ENCODE measurements at places on chromosomes 3 and 15. TPM values are rescaled to one million over a fixed set of nuclear protein-coding genes. Genes with fewer than 3 reads are reported as not detected.

- H3K27ac ChIP-seq, result no peak overlapping the region
- H3K4me1 ChIP-seq, result no peaks in the 10 kb centered on the region
- H3K27me3 ChIP-seq, result no peaks in the 10 kb centered on the region
Measured at GRCh38 chr3:127834771-127835170, 12.5 kb upstream of the MGLL start.

GRCh38 chr3:160806094-160806493 is 50.1 kb downstream of the PPM1L start:
- peak overlapping the region; percentile 52 for H3K27ac ChIP-seq
- no peak for DNase-seq
- peaks cover 68% of the 10 kb centered on the region for H3K4me1 ChIP-seq
- H3K36me3 ChIP-seq, result no peaks in the 10 kb centered on the region
- no peak overlapping the region for H3K4me3 ChIP-seq
- no peaks in the 10 kb centered on the region for H3K27me3 ChIP-seq

DNA sequence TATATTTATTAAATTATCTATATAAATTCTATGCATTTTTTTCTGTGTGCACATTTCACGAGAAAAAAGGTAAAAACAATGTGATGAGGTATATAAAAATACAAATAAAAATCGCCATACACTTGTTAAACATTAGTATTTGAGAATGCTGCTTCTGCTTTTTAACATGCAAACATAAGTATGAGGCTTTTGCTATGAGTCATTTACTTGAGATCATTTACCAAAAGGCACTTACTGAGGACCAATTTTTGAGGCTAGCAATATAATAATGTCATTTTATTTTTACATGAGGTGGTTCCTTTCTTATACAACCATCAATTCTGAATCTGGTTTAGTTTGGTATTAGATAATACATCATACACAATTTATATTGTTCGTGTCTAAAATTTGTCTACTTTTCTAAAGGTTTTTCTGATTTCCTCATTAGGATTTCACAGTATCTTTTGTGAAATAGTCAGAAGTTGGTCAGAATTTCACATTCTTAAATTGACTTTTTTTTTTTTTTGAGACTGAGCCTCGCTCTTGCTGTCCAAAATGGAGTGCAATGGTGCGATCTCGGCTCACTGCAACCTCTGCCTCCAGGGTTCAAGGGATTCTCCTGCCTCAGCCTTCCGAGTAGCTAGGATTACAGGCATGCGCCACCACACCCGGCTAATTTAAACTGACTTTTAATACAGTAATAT is 25.6 kb downstream of the DCUN1D1 start:
- H3K4me3 ChIP-seq, result no peak overlapping the region
- H3K27me3 ChIP-seq, result no peaks in the 10 kb centered on the region
- peaks cover 16% of the 10 kb centered on the region for H3K36me3 ChIP-seq
- no peak for DNase-seq
- peaks cover 3% of the 10 kb centered on the region for H3K4me1 ChIP-seq

GRCh38 chr3:197750858-197751737 is 1.4 kb downstream of the FYTTD1 start:
- H3K27ac ChIP-seq, result peak overlapping the region; percentile 97
- H3K27me3 ChIP-seq, result no peaks in the 10 kb centered on the region
- H3K4me1 ChIP-seq, result peaks cover 35% of the 10 kb centered on the region
- H3K36me3 ChIP-seq, result no peaks in the 10 kb centered on the region

Gene CDHR4
- 0.99 TPM for total RNA-seq

DNA sequence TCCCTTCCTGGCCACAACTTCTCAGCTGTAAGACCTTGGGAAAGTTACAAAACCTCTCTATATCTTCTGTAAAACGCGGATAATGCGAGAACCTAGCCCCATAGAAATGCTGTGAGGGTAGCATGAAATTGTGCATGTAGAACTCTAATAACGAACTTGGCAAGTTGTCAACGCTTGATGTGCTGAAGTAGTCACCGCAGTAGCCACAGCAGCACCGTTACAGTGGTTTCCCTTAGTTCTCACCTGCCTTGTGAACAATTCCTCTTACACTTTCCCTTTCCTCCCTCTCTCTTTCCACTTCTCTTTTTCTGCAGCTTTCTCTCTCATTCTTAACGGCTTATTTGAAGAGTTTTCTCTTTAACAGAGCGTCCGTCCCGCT is 447 bp upstream of the SHQ1 start:
- no peak for DNase-seq
- H3K27ac ChIP-seq, result peak overlapping the region; percentile 84
- H3K27me3 ChIP-seq, result no peaks in the 10 kb centered on the region
- peaks cover 18% of the 10 kb centered on the region for H3K4me1 ChIP-seq

DNA sequence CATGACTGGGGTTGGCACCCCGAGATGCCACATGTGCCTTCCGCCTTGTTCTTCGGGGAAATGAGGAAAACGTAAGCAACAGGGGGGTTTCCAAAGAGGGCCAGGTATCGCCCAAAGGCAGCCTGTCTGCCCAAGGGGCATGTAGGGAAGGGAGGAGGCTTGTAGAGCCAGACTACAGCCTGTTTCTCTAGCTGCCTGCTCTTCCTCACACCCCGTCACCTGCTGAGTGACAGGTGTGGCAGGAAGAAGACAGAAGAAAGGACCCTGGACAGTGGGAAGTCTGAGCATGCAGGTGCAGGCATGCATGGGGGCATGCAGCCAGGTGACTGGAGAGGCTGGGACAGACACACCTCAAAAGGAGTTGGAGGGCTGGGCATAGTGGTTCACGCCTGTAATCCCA is 9.8 kb downstream of the PLA2G4E start:
- DNase-seq, result no peak
- H3K27me3 ChIP-seq, result no peaks in the 10 kb centered on the region
- H3K36me3 ChIP-seq, result no peaks in the 10 kb centered on the region
- no peak overlapping the region for H3K27ac ChIP-seq
- no peaks in the 10 kb centered on the region for H3K4me1 ChIP-seq

DNA sequence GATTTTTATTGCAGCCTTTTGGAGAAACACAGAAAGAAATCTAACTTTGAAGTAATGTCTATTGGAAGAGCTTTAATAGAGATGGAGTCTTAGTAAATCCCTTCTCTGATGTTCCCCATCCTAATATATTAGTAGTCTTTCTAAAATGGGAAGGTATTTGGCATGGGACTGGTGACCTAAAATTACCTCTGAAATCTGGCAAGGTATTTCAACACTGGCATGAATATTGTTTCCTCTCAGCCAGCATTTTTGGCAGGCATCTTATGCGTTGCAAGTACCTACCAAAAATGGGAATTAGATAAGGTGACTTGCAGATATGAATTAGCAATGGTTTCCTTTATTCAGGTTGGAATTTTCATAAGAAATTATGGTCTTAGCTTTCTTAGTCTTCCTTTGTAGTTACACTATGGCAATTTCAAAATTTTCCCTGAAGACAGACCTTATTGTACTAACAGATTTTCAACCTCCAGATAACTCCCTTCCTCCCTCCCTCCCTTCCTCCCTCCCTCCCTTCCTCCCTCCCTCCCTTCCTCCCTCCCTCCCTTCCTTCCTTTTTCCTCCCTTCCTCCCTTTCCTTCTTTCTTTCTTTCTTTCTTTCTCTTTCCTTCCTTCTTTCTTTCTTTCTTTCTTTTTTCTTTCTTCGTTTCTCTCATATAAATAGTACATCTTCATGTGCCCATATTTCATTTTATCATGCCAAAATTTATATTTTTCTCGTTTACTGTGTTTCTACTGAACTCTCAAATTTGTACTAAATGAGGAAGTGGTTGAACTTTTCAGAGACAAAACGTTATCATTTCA is 168.2 kb upstream of the KCNMB2 start:
- no peaks in the 10 kb centered on the region for H3K36me3 ChIP-seq
- no peak overlapping the region for H3K4me3 ChIP-seq
- H3K27me3 ChIP-seq, result no peaks in the 10 kb centered on the region
- H3K4me1 ChIP-seq, result no peaks in the 10 kb centered on the region
- no peak for DNase-seq

DNA sequence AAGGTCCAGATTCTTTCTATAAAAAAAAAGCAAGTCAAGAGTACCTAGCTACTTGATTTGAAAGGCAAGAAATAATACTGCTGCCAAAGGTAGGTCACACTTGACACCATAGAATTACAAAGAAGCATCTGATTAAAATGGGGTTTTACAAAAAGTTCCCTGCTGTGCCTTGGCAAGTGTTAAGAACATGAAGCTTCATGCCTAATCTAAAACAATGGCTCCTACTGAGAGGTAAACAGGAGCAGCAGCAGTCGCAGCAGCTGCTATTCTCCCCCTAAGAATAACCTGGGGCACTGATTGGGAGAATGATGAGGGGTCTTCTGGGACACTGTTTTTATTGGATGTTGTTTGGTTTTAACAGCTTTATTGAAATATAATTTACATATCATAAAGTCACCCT is 14.1 kb downstream of the UBP1 start:
- H3K4me3 ChIP-seq, result no peak overlapping the region
- H3K4me1 ChIP-seq, result peaks cover 22% of the 10 kb centered on the region
- no peak overlapping the region for H3K27ac ChIP-seq
- DNase-seq, result no peak

- H3K4me3 ChIP-seq, result no peak overlapping the region
- H3K27me3 ChIP-seq, result no peaks in the 10 kb centered on the region
- H3K27ac ChIP-seq, result no peak overlapping the region
- no peak for DNase-seq
- no peaks in the 10 kb centered on the region for H3K4me1 ChIP-seq
Measured at GRCh38 chr15:79185199-79185598, 94.6 kb upstream of the RASGRF1 start.

DNA sequence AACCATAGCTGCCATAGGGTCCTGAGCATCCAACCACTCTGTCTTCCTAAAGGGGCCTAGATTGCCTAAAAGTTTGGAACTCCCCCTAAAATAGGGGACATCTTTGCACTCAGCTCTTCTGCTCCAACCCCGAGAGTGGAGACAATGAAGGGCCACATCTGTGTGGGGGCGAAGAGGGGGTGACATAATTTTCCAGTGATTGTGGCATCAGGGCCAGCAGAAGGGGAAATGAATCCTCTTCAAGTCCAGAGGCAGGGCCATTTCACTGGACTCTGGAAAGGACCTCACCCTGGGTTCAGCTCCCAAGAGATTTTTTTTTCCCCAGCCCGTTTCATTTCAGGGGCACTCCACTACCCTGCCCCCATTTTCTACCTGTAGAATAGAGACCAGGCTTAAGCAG is 4.6 kb upstream of the ANKRD63 start:
- no peak overlapping the region for H3K4me3 ChIP-seq
- peaks cover 16% of the 10 kb centered on the region for H3K27me3 ChIP-seq
- no peak overlapping the region for H3K27ac ChIP-seq

Gene CLDN18
- not detected for total RNA-seq

Gene GABRR3
- total RNA-seq, result not detected

DNA sequence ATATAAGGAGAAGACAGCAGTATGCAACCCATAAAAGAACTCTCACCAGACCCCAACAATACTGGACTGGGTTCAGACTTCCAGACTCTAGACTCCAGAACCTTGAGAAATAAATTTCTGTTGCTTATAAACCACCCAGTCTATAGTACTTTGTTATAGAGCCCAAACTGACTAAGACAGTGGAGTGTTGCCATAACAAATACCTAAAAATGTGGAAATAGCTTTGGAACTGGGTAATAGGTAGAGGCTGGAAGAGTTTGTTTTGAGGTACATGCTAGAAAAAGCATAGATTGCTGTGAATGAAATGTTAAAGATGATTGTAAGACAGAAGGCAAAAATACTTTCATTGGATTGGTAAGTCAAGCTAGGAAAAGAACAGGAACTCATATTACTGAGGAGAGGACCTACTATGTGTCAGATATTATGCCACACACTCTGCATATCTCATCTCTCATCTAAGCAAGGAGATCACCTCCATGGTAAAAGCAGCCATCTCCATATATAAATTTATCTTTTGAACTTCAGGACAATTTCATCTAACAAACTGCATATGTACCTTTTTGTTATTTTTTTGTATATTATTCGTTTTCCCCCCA is 67.4 kb upstream of the FNDC3B start:
- DNase-seq, result no peak
- no peaks in the 10 kb centered on the region for H3K36me3 ChIP-seq
- no peak overlapping the region for H3K27ac ChIP-seq

Gene CDC25A
- total RNA-seq, result 0.28 TPM

DNA sequence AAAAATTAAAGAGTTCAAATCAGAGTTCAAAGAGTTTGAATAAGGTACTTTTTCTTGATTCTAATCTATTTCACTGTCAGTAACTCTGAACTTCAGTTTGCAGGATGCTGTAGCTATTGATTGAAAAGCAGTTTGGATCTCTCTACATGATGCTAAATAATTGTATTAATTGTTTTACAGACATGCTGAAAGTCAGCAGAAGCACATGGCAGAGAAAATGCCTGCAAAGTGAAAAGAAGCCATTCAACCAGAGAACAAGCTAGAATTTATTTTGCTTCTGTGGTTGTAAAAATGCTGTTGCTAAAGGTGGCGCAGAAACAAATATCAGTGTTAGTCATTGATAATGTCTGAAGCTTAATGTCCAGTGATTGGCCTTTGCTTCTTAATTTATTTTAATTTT is 92.1 kb upstream of the IL12A start:
- peak overlapping the region; percentile 53 for H3K27ac ChIP-seq
- peaks cover 7% of the 10 kb centered on the region for H3K4me1 ChIP-seq
- no peaks in the 10 kb centered on the region for H3K36me3 ChIP-seq

GRCh38 chr15:96247621-96248305 is 82.7 kb upstream of the NR2F2 start:
- H3K36me3 ChIP-seq, result peaks cover 7% of the 10 kb centered on the region
- H3K27ac ChIP-seq, result no peak overlapping the region
- H3K4me3 ChIP-seq, result no peak overlapping the region
- H3K27me3 ChIP-seq, result no peaks in the 10 kb centered on the region
- no peak for DNase-seq

Gene SNX22
- total RNA-seq, result 0.83 TPM

DNA sequence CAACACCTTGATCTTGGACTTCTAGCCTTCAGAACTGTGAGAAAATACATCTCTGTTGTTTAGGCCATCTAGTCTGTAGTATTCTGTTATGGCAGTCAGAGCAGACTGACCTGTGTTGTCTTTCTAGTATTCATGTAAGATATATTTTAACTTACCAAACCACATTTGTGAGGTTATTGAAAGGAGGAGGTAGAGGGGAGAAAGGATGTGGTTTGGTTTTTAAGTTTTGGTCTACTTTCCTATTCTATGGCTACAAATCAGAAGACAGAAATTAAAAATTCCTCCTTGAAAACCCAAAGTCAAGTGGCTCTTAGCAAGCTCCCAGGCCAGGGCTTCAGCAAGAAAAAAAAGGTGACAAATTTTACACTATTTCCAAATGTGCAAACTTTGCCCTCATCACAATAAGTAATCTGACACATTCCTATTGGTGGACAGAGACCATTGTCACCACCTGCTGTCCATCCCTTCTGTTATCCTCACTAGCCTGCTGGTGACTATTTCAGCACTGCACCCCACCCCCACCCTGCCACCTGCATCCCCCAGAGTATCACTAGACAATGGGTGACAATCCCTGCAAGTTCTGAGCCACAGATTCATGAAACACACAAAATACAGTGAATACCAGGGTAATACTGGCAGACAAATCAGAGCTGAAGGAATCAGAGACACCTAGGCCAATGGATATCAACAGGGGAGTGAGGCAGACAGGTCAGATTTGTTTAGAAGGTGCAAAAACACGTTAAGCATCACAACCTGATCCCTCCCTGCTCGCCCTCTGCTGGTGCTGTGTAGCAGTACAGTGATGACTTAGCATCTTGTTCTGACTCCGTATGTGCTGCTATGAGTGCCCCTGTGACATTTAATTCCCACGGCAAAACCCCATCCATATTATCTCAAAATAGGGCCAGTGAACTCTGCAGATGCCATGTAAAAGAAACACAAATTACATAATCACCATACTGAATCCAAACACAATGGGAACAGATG is 79.0 kb upstream of the DCLK3 start:
- H3K27ac ChIP-seq, result no peak overlapping the region
- no peak overlapping the region for H3K4me3 ChIP-seq
- no peaks in the 10 kb centered on the region for H3K4me1 ChIP-seq
- DNase-seq, result no peak
- no peaks in the 10 kb centered on the region for H3K36me3 ChIP-seq

Data from sigmoid colon (tissue), 7 donors.